ENCODE measurements at places on chromosomes 16 and 17.

DNA sequence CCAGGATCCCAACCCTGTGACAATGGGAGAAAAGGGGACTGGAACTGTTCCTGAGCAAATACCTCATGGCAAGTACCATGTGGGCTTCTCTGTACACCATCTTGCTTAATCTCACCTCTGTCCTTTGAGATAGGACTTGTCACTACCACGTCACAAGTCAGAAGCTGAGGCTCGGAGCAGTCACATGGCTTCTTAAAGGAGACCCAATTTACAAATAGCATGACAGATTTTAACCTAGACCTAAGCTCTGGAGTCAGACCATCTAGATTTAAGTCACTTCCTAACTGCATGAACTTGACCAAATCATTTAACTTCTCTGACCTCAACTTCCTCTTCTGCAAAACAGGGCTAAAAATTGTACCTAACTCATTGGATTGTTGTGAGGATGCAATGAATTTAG, 36.0 kb upstream of the CCL1 start:
- no peak for DNase-seq

DNA sequence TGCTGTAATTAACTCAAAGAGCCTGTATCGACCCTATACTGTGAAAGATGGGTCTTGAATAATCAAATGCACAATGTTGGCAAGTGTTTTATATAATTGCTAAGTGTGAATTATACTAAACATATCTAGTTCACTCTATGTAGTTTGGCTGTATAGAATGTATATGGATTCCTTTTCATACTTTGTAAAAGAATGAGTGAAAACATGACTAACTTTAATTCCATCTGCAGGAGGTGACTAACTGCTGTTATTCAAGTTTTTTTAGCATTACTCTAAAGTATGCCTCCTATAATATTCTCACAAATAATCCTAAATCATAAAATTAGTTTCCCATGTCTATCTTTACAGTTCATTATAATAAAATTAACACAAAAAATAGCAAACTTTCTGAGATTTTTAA, 394.0 kb upstream of the MON1B start:
- no peak for DNase-seq

- no peak for DNase-seq
Observed at GRCh38 chr16:21194771-21195301, 16.5 kb downstream of the ZP2 start.

DNA sequence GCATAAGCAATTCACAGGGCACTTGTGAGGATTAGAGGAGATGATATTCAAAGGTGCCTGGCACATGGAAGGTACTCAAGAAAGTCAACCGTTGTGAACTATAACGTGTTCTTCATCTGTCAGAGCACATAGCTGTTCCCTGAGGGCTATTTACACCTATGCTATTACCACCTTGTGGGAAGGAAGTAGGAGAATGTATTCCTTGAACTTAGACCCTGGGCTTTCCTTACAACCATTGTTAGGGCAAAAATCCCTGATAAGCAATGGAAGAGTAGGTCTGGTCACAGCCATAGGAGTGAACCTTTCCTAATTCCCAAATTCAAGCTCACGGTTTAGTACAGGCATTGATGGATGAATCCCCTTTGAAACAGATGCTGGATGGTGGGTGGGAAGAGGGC, 188.6 kb downstream of the HAPSTR1 start:
- DNase-seq: no peak

DNA sequence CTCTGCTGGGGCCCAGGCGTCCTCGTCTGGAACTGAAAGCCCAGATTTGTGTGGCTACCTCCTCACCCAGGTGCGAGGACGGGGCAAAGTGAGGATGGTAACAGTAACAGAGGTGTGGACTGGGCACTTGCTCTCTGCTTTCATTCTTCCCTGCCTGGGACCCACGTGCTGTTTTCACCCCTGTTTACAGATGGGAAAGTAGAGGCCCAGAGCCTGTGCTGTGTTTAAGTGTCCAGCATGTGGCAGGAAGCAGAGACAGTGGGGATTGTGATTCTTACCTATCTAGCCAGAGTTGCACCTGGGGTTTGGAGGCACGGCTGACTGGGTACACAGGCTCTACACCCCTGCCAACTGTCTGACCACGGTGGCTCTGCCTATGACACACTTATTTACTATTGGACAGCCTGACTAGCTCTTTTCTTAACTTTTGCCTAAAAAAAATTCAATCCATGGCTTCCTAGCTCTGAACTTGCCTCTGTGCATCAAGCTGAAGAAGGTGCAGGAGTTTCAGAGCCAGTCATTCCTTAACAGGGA, 155.4 kb downstream of the CLEC16A start:
- peak; percentile 43 for DNase-seq

GRCh38 chr16:84467256-84467655, 37.2 kb downstream of the MEAK7 start:
- no peak for DNase-seq

- DNase-seq: no peak
Observed at GRCh38 chr16:82504836-82505235, 121.9 kb upstream of the CDH13 start.

- DNase-seq: no peak
Observed at GRCh38 chr16:83574388-83574787, 233.4 kb upstream of the HSBP1 start.

DNA sequence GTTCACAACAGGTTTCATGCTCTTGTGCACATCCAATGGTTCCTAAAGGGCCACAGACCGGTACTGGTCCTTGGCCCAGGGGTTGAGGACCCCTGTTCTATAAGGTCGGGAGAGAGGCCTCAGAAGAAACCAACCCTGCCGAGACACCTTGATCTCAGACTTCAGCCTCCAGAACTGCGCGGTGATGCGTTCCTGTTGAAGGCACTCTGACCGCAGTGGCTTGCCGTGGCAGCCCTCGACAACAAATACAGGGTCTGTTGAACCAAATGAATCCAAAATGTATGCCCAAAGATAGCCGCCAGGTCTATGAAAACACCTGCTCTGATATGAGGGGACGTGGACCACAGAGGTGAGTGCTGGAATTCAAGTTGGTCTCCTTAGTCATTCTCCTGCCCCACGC, 389.8 kb downstream of the SEC14L1 start:
- no peak for DNase-seq

DNA sequence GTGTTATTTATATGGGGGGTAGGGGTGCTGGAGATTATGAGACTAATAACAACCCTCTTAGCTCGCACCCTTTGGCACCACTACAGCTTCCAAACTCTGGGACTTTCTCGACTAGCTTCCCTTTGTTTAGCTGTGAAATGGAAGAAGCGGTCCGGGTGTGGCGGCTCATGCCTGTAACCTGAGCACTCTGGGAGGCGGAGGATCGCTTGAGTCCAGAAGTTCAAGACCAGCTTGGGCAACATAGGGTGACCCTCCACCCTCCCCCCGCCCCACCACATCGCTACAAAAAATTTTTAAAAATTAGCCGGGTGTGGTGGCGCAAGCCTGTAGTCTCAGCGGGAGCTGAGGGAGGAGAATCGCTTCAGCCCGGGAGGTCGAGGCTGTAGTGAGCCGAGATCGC, 814 bp upstream of the CDH3 start:
- DNase-seq: no peak

DNA sequence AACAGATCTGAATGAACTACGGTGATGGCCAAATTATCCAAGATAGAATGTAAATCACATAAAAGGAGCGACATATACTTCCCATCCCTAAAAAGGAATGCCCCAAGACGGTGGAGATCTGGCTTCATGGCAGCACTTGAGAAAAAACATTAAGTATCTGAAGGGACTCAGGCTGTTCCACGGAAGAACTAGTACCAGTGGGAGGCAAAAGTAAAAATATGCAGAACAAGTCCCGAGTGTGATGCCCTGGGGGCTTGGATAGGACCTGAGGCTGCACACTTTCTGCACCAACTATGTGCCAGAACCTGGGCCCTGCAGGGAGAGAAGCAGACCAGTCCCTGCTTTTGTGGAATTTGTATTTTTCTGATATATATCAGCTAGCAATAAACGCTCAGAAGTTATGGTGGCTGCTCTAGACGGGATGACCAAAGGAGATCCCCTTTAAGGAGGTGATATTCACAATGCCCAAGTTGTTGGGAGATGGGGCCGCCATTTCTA, 539 bp upstream of the CKLF start:
- no peak for DNase-seq

- no peak for DNase-seq
Observed at GRCh38 chr17:67290711-67291291, 45.8 kb upstream of the HELZ start.

DNA sequence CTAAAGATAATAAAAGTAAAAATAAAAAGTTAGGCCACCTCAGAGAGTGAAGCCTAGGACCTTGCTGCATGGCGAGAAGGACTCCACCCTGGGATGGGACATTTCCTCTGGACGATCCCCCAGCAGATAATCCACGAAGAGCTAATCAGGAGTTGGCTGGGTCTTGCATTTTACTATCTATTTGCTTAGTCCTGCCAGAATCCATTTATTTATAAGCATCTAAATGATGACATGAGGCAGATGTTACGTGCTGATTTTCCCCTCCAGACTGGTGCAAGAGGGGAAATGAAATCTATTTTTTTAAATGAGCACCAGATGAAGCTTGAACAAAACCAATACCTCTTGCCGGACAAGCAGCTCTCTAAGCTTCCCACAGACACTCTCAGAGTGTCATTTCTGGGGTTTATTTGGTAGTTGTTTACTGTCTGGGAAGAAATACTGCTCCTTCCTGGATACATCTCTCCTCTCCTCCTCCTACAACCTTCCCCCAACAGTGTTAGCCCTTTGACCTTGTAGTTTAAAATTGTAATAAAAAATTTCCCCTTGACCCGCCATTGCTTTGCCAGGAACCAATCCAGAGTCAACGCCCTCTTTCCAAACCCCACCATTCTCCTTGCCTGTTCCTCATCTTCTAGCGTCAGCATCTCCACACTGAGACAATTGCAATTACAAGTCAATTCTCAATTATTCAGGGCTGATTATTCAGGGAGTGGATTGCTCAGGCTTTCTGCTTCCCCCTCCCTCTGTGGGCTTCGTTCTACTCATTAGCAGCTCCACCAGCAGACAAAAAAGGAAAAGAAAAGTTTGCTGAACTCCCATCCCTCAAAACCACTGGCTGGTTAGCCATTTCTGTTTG, 63.0 kb downstream of the GSG1L start:
- no peak for DNase-seq

DNA sequence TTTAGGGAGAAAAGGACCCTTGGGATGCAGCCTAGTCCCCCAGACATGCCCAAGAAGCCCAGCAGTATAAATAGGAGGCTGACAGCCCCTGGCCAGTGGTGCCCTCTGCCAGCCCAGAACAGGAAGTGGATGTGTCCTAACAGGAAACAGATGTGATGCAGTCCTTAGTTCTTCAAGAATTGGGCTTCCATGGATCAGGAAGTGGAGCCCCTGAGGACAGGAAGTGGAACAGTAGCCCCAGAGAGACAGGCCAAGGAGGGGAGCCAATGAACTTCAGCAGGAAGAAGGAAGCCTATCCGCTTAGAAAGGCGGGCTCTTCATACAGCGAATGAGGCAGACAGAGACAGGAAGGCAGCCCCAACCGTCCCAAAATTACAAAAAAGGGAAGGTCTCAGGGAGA, 7.2 kb downstream of the CTF1 start:
- DNase-seq: no peak

GRCh38 chr17:80558046-80558445, 13.4 kb downstream of the RPTOR start:
- peak; percentile 22 for DNase-seq

DNA sequence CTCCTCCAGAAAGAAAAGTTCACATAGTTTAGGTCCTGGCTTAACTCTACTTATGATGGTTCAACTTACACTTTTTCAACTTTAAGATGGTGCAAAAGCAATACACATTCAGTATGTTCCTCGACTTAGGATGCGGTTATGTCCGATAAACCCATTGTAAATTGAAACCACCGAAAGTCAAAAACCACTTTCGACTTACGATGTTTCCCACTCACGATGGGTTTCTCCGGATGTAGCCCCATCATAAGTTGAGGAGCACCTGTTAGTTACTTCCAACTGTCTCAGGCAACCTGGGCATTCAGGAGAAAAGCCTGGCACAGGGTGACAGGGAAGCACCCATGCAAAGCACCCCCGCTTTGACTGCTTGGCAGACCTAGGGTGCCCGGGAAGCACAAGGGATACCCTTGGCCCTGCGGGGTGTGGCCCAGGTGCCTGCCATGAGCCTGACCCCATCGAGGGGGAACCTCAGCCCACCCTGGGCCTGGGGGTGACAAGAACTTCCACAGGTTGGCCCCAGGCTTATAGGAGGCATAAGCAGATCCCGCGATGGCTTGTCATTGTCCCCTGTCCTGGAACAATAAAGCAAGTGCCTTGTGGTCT, 14.0 kb downstream of the UNC119 start:
- no peak for DNase-seq

DNA sequence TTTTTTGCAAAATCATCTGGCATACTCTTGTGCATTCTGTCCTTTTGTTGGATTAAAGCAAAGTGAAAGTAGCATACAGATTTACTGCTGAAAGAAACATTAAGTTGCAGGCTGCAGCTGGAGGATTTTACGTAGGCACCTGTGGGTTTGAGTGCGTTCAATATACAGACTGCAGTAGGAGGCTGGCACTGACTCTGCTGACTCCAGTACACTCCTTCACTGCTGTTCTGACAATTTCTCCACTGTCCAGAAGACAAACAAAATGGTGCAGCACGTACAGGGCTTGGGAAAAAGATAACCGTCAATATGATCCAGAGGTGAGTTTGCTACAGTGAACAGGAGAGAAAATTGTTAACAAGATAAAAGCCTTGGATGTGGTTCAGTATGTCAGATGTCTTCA, 73.3 kb downstream of the TANC2 start:
- DNase-seq: no peak

DNA sequence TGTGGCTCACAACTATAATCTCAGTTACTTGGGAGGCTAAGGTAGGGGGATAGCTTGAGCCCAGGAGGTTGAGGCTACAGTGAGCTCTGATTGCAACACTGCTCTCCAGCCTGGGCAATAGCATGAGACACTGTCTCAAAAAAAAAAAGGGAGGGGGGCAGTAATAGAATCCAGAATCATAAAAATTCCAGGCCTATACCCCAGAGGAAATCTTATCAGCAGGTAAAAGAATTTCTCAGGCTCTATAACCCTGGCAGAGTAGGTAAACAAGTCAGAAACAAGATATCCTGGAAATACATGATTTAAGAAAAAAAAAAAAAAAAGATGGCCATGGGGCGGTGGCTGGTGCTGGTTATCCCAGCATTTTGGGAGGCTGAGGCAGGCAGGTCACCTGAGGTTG, 12.9 kb downstream of the SPAG9 start:
- no peak for DNase-seq

- DNase-seq: no peak
Observed at GRCh38 chr17:44095647-44096496, 25.3 kb downstream of the G6PC3 start.

GRCh38 chr16:23122144-23122543, 27.1 kb downstream of the USP31 start:
- DNase-seq: no peak

DNA sequence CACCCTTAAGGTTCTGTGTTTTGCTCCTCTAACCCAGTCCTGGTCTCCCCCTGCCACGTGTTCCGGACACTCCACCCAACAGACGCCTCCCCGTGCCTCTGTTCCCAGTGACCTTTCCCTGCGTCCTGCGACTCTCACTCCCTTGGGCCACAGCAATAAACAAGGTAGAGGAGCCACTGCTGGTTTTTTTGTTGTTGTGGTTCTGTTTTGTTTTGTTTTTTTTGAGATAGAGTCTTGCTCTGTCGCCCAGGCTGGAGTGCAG, 3.7 kb upstream of the NPW start:
- DNase-seq: no peak

GRCh38 chr16:8649829-8650554, 24.4 kb upstream of the ABAT start:
- no peak for DNase-seq

Measured in activated CD4-positive, alpha-beta T cell treated with anti-CD3 and anti-CD28 coated beads, Interleukin-2, amount 50 U/mL, for 48 hours (primary cell).